ENCODE measurements at places on chromosomes 1 and 21. TPM values are rescaled to one million over a fixed set of nuclear protein-coding genes. Genes with fewer than 3 reads are reported as not detected.

Gene RIPPLY3
- total RNA-seq: not detected

Gene SV2A
- 25.4 TPM for total RNA-seq

Gene LRRC8B
- total RNA-seq: 13.0 TPM

Gene APOBEC4
- not detected for total RNA-seq

Gene IVL
- not detected for total RNA-seq

Gene S100A12
- not detected for total RNA-seq

Gene RHD
- 0.10 TPM for total RNA-seq

Gene CGN
- total RNA-seq: 0.34 TPM

Gene AGBL4
- total RNA-seq: not detected

Gene SPRR5
- not detected for total RNA-seq

Gene NOL9
- total RNA-seq: 39.8 TPM

Gene RCSD1
- 145 TPM for total RNA-seq

Gene AK5
- total RNA-seq: 0.73 TPM

Gene OVAAL
- not detected for total RNA-seq

Gene CYP4Z1
- not detected for total RNA-seq

Gene S100A10
- 571 TPM for total RNA-seq

All from activated CD8-positive, alpha-beta T cell treated with anti-CD3 and anti-CD28 coated beads, Interleukin-2, amount 10 ng/mL, durations not matched to agents 7 days and 5 days (primary cell).